ENCODE measurements at places on chromosomes 12 and 14.

- no peak for DNase-seq
Observed at GRCh38 chr14:33420051-33420627, 481.5 kb downstream of the NPAS3 start.

DNA sequence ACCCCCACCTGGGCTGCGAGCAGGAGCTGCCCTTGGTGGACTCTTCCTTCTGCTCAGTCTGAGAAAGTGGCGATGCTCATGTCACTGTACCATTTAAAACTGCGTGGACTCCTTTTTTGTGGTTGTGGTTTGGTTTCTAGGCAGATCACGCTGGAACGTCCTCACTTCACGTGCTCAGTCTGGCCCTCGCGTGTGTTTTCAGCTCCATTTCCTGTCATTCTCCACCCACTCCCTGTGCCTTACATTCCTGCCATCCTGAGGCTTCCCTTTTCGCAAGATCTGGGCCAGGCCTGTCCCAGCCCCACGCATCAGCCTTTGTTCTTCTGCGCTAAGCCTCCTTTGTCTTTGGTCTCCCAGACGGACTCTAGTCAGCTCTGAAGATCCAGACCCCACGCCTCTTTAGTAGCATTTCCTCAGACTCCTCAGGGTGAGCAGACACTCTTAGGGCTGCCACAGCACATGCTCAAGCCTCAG lies 105.4 kb downstream of the FBXL14 start:
- DNase-seq = no peak

GRCh38 chr14:99566390-99567354 lies 37.3 kb downstream of the CCDC85C start:
- no peak for DNase-seq

DNA sequence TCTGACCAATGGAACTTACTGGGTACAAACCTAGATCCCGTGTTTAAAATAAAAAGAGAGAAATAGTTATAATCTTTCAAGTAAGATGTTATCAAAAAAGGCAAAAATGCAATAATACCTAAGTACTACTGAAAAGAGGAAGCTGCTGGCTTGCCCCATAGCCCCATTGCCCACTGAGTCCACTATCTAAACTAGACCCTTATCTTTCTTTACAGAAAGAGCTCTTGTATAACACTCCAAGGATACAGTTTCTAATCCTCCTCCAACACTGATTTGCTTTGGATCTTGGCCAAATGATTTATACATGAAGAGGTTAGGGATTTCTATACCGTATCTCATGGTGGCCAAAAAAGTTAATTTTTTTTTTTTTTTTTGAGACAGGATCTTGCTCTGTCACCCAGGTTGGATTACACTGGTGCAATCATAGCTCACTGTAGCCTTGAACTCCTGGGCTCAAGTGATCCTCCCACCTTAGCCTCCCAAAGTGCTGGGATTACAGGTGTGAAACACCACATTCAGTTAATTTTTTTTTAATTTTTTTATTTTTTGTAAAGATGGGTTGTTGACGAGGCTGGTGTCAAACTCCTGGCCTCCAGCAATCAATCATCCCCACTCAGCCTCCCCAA lies 2.6 kb downstream of the GXYLT1 start:
- no peak for DNase-seq

GRCh38 chr14:105097794-105098127 lies 32.5 kb upstream of the GPR132 start:
- no peak for DNase-seq

- no peak for DNase-seq
Observed at GRCh38 chr12:50642035-50642451, 121.9 kb upstream of the ATF1 start.

- no peak for DNase-seq
Observed at GRCh38 chr14:89455412-89455811, 38.4 kb upstream of the FOXN3 start.

DNA sequence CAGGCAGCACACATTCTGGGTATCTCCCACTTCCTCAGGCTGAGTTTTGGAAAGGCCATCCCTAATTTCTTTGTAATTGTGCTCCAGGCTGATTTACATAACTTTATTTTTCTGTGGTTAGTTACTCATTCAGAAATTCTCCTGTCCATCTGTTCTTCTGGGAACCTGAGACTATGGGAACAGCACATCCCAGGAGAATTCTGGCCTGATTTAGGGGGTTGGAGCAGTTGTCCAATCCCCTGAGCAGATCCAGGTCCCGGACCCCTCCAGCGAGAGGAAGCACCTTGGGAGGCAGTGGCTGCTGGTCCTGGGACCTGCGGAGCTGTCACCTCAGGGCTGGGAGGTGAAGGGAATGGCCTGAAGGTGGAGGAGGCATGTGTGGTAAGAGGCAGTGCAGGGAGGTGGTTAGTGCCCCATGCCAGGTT lies 40.4 kb downstream of the TSPAN9 start:
- no peak for DNase-seq

- no peak for DNase-seq
Observed at GRCh38 chr12:57899010-57899662, 42.2 kb upstream of the ATP23 start.

GRCh38 chr12:98360401-98360800 lies 155.0 kb upstream of the TMPO start:
- DNase-seq = no peak

GRCh38 chr12:98332642-98333041 lies 182.7 kb upstream of the TMPO start:
- no peak for DNase-seq

GRCh38 chr14:30362369-30363218 lies 196.4 kb upstream of the G2E3 start:
- DNase-seq = no peak

DNA sequence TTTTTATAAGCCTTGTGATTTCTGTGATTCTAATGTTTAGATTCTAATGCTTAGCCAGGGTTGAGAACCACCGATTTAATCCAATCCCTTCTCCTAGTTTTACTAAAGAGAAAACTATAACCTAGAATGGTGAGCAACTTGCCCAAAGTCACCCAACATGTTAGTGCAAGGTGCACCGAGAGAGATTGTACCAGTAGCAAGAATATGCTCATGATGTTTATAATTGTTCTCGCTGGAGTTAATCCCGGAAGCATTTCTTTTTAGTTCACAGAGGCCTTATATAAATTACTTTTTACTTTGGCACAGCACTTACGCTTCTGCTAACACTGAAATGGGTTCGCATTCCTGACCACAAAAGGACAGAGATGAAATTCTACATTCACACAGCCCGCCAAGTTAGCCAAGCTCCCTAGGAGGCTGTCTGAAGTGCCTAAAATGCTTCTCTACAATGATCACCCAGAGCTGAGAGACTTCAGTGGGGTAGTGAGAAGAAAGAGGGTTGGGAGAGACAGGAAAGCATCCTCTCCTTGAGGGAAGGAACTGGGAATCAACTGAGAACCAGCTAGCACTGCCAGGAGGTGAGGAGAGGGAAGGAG lies 579 bp upstream of the BLOC1S1 start:
- DNase-seq = no peak

- no peak for DNase-seq
Observed at GRCh38 chr12:2563709-2564108, 231.1 kb upstream of the FKBP4 start.

- no peak for DNase-seq
Observed at GRCh38 chr12:68267892-68268396, 14.5 kb upstream of the IL22 start.

- no peak for DNase-seq
Observed at GRCh38 chr12:1611803-1612572, 17.0 kb upstream of the WNT5B start.
